ENCODE measurements at places on chromosomes 12 and 14.

DNA sequence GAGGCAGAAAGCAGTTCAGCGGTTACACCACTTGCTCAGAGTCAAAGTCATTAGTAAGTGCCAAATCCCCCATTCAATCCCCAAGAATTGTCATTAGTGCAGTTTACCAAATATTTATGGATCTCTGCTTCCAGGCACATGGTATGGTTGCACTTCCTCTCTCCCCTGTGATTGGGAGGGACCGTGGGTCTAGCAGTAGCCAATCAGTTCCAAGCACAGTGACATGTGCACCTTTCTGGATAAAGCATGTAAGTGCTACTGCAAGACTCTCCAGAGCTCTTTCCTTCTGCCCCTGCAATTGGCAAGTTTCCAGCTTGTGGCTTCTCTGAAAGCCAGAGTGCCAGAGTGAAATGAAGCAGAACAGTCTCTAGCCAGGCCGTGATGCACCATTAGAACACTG is 85.3 kb upstream of the FLRT2 start:
- peak; percentile 12 for DNase-seq

DNA sequence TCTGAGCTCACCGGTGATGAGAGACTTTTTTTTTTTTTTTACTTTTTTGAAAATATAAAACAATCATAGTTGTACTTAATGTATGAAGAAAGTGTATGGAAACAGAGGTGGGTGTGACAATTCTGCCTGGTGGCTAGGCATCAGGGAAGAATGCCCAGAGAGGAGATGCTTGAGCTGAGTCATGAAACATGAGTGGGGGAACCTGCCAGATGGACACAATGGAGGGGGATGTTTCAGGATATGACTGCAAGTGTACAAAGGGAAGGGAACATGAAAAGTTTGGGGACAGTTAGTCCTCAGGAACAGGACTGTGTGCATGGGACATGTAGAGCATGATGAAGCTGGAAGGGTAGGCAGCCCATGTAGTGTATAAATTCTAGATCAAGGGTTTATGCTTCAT is 274.2 kb upstream of the E2F7 start:
- no peak for DNase-seq

DNA sequence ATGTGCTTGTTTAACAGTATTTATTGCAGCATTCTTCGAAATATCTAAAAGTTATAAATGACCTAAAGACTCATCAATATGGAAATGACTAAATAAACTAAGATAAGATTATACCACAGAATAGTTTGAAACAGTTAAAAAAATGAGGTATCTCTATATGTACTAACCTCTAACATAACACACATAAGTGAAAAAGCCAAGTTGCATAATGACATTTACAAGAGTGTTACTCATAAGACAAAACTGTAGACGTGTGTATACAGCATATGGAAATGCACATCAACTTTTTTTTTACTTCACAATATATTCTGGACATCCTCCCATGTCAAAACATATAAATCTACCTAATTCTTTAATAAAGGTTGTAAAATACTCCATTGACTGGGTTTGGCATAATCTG is 22.8 kb downstream of the CPM start:
- DNase-seq: no peak

DNA sequence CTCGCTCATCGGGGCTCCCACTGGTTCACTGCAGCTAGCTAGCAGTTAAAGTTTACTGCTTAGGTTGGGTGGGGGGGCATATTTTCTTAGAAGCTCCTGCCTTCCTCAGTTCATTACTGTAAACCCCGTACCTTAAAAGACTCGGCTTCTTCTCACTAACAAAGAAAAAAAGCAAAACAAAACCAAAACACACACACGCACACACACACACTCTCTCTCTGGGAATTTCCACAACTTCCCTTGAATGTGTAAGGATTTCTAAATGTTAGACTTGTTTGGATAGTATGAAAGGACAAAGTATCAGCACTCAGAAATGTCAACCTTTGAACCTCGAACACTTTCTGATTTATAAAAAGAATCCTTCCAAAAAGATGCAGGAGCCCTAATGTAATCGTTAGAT is 927 bp downstream of the PTHLH start:
- DNase-seq: no peak

GRCh38 chr14:94449930-94450329 is 2.7 kb downstream of the SERPINA11 start:
- no peak for DNase-seq

- no peak for DNase-seq
Observed at GRCh38 chr12:38886931-38887330, 18.5 kb downstream of the CPNE8 start.

DNA sequence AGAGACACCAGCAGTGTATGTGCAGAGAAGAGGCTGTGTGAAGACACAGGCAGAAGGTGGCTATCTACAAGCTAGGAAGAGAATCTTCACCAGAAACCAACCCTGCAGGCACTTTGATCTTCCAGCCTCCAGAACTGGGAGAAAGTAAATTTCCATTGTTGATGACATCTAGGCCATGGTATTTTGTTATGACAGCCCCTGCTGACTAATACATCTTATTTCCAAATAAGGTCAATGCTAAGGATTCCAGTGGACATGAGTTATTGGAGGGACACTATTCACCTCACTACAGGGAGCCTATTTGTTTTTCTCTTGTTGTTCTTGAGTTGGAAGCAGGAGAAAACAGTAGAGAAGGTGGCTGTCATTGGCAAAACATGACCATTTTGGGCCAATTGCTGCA is 88.5 kb upstream of the RIN3 start:
- DNase-seq: no peak

- DNase-seq: no peak
Observed at GRCh38 chr12:7512553-7512952, 9.0 kb upstream of the CD163 start.

- DNase-seq: no peak
Observed at GRCh38 chr14:91005716-91006115, 54.7 kb downstream of the RPS6KA5 start.

- no peak for DNase-seq
Observed at GRCh38 chr12:69052613-69053408, 119.8 kb upstream of the CPM start.

- DNase-seq: no peak
Observed at GRCh38 chr14:67892466-67893100, 73.0 kb downstream of the RAD51B start.

- no peak for DNase-seq
Observed at GRCh38 chr12:77294016-77294415, 228.6 kb upstream of the E2F7 start.

DNA sequence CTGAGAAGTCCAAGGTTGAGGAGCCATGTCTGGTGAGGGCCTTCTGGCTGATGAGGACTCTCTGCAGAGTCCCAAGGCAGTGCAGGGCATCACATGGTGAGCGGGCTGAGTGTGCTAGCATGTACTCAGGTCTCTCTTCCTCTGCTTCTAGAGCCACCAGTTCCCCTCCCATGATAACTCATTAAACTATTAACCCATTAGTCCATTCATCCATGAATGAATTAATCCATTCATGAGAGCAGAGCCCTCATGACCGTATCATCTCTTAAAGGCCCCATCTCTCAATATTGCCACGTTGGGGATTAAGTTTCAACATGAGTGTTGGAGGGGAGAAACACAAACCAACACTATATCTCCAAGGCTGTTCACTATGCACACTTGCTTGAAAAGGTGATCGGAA is 83.7 kb downstream of the TMEM30B start:
- DNase-seq: no peak

DNA sequence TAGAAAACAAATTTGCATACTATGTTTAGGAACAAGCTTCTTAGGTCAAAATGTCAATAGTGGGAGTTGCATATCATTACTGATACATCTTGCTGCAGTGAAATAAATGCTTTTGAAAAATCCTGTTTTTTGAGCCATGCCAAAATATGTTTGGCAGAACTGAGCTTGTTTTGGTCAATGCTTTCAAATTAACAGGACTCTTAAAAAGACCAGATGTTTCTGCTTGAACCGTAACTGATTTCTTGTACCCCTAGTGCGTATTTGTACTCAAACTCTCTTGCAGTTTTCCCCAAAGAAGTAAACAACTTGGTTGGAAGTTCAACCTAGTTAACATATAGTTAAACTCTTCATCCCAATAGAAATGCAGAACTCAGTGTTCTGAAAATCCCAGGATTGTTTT is 3.4 kb downstream of the TRHDE start:
- DNase-seq: no peak

GRCh38 chr14:58439476-58439875 is 12.0 kb downstream of the KIAA0586 start:
- no peak for DNase-seq

- DNase-seq: no peak
Observed at GRCh38 chr14:103339561-103339960, 5.5 kb downstream of the EIF5 start.

GRCh38 chr12:53493610-53494391 is 5.5 kb downstream of the MAP3K12 start:
- DNase-seq: peak; percentile 48

DNA sequence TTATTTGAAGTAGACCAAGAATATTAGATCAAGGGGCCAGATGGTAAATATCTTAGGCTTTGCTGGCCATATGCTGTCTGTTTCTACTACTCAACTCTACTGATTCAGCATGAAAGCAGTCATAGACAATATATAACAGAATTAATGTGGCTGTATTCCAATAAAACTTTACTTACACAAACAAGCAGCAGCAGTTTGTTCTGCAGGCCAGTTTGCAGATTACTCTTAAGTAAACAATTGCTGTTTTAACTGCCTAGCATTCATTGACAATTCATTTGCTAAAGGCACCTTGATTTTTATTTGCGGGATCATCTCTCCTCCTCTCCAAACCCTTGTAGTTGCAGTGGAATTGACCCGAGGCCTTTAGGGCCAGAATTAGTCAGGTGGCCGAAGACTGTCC is 94.1 kb upstream of the GARIN6 start:
- no peak for DNase-seq

- DNase-seq: no peak
Observed at GRCh38 chr12:127925971-127926370, 341.0 kb upstream of the TMEM132C start.

DNA sequence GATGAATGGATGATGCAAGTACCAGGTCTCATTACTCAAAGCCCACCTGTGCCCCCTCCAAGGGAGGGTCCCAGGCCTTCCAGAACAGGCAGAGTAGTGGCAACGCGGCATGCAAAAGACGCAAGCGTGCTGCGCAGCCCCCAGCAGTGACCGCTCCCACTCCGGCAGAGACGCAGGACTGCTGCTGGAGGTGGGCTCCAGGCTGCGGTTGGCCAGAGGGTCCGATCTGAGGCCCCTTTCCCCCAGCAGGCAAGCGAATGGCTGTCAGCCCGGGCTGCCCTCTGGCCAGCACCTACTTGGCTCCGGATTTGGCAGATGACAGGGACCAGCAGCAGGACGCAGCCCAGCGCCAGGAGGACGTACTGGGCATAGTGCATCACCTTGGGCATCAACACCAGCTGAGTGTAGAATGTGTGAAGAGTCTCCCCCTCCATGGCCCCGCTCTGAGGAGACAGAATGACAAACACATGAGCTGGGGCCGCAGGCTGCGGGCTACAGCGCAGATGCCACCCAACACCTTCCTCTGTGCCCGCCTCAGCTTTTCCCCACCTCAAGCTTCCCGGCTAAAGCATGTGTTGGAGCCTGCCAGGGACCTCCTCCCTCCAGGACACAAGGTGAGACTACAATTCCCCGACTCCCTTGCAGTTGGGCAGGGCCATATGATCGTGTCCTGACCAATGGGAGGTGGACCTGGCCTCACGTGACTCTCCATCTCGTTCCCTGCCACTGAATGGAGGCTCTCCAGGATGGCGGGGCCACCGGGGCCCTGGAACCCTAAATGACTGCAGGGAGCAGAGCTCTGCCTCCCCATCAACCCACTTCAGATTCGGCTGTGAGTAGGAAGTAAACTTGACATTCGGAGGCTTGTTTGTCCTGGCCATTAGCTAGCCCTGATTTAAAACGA is 77.4 kb downstream of the SCARB1 start:
- no peak for DNase-seq

GRCh38 chr12:34291426-34291901 is 269.2 kb downstream of the ALG10 start:
- no peak for DNase-seq

- no peak for DNase-seq
Observed at GRCh38 chr12:84738481-84738972, 174.1 kb downstream of the SLC6A15 start.

GRCh38 chr12:5571115-5571514 is 139.2 kb downstream of the NTF3 start:
- no peak for DNase-seq

DNA sequence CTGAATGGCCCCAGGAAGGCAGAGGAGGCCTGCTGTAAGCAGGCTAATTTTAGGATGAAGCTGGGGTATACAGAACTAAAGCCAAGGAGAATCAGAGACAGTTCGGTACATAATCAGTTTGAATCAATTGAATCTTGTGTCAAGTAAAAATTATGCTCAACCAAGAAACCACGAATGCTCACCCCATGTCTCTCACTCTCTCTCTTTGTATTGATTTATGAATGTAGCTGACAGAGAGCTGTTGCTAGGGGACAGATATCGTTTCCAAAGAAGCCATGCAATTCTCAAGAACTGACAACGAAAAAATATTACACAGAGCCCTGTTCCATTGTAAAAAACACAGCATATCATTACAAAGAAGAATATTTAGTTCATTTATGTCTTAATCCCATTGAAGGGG is 151.1 kb upstream of the PKP2 start:
- no peak for DNase-seq
